ENCODE measurements at places on chromosomes 4 and X. TPM values are rescaled to one million over a fixed set of nuclear protein-coding genes. Genes with fewer than 3 reads are reported as not detected.

The SH3RF1 gene
- total RNA-seq, result 5.4 TPM

The TRIM61 gene
- total RNA-seq, result not detected

The USP17L30 gene
- not detected for total RNA-seq

The SPARCL1 gene
- 31.0 TPM for total RNA-seq

The UGT2A1 gene
- not detected for total RNA-seq

Measured in esophagus mucosa (tissue), 1 donor.